ENCODE measurements at places on chromosomes 5 and 9.

GRCh38 chr5:79750611-79751510 is 61.2 kb downstream of the CMYA5 start:
- no peak for DNase-seq

GRCh38 chr5:55176176-55176818 is 3.3 kb upstream of the CDC20B start:
- DNase-seq, result no peak

DNA sequence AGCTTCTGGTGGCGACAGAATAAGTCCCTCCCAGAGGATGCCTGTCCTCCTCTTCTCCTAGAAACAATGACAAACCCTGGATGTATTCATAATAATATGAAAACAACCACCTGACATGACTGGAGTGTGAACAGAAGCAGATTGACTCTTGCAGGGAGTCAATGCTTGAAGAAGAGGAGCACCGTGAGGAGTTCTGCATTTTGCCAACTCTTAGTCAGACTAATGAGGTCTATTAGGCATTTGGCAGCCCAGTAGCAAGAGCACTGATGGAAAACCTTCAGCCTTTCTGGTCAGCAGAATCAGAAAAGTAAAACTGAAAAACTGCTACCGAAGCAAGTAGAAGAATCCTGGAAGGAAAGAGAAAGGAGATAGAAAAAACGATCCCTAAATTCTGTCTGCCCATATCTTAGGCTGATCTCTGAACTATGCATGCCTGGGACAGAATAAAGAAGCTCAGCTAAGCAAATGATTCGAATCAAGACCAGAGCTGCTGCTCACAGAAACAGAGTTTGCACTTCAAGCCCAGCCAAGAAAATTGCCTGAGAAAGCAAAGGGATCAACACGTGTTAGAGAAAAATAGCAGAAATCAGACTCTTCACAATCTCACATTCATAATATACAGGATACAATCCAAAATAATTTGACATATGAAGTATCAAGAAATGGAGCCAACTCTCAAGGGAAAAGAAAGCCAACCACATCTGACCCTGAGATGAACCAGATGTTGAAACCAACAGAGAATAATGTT is 69.5 kb upstream of the OSMR start:
- DNase-seq, result no peak

DNA sequence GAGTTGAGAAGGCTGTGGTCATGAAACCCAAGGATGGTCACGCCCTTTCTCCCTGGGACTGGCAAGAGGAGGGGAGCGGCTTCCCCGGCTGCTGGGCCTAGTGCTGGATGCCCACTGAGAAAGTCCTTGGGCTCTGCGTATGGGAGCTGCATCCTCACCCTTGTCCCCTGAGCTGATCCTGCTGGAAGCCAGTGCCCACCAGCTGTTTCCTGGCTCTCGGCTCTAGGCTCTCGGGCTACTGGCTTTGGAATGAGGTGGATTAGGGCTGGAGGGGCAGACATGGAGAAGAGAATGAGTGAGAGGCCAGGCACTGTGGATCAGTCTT is 149.3 kb upstream of the PPP1R26 start:
- DNase-seq, result no peak

DNA sequence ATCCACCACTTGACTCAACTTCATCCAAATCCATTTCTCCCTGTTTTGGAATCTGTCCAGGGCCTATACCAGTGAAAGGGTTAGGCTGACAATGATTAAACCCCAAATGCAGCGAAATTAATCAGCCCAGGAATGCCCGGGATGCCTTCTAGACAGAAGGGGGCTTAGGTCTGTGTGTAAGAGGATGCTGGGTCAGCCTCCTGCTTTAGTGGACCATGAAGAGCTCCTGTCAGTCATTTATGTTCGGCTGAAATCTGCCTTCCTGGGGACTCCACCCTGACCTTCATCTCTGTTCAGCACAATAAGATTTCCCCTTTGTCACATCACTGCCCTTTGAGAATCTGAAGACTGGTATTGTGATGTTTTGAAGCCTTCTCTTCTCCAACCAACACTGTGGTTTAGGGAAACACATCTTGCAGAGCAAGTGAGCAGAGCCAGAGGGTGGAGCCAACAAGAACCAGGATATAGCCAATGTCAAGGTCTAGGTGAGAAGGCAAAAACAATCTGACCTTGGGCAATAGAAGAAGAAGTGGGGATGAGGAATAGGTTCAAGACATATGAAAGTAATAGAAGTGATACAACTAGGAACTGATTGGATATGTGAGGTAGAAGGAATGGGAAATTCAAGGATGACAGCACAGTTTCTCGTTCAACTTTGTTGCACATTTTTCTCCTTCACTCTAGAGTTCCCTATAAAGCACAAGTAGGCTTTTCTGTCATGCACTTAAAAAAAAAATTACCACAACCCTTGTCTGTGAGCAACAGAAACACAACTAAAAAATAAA is 234.4 kb downstream of the ARHGAP26 start:
- DNase-seq, result no peak

GRCh38 chr9:95764533-95765319 is 110.8 kb upstream of the ERCC6L2 start:
- no peak for DNase-seq

DNA sequence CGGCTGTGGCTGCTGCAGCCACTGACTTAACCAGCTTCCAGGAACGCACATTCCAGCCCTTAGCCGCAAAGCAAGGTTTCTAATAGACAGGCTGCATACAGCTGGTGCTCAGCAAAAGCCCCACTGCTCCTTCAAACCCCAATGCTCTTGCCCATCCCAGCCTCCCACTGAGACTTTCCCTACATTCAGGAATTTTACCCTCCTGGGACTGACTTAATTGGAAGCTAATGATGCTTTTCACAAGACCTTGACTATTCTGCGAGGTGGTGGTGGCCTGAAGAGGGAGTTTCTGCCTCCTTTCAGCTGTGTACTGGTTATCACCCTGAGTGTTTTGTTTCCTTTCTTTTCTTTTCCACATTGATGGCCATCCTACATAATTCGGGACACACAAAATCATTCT is 164.9 kb upstream of the IRX1 start:
- no peak for DNase-seq

DNA sequence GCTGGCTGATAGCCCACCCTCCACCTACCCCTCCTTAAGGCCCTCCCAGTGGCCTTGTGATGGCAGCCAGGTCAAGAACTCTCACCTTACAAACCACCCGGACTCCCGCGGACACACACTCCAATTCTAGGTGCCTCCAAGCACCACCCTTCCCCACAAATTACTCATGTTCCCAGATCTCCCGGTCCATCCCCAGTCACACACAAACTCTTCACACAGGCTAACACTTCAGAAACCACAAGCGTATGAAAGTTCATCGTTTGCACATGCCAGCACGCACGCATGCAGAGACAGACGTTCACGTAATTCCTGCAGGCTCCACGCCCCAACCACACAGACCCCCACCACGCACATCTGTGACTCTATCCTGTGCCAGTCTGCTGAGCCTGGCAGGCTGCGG is 18.0 kb downstream of the NR5A1 start:
- no peak for DNase-seq

DNA sequence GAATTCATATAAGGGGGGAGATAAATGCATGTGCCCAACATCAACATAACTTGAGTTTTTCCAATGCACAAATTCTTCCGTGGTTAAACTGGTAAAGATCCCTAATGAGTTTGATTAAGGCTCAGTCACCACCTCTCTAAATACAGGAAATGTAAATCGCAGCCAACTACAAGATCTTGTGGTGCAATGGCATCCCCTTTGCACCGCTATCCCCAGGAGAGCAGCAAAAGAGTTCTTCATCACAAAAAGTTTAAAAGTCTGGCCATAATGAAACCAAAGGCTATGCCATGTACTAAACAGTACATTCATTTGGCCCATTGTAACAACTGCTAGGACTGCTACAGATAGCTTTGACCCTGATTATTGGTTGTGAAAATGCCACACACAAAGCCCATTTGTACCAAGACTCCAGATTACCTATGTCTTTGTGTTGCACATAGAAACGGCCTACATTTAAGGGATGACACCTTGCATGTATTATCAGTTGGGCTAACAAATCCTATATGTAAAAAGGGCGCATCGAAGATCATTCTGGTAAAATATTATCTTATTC is 44.5 kb downstream of the ZNF608 start:
- no peak for DNase-seq

DNA sequence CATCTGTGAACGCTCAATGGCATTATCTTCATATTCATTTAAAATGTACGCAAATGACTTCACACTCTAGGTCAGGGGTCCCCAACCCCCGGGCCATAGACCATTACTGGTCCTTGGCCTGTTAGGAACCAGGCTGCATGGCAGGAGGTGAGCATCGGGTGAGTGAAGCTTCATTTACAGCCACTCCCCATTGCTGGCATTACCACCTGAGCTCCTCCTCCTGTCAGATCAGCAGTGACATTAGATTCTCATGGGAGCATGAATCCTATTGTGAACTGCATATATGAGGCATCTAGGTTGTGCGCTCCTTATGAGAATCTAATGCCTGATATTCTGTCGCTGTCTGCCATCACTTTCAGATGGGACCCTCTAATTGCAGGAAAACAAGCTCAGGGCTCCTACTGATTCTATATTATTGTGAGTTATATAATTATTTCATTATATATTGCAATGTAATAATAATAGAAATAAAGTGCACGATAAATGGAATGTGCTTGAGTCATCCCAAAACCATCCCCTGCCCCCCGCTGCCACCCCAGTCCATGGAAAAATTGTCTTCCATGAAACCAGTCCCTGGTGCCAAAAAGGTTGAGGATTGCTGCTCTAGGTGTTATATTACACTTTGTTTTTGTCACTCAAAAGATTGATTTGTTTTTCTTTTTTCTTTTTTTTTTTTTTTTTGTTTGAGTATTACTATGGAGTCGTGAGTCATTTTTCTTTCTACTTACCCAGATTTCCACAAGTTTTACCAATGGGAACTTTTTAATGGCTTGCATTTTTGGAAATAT is 127.2 kb downstream of the DOCK8 start:
- DNase-seq, result no peak

DNA sequence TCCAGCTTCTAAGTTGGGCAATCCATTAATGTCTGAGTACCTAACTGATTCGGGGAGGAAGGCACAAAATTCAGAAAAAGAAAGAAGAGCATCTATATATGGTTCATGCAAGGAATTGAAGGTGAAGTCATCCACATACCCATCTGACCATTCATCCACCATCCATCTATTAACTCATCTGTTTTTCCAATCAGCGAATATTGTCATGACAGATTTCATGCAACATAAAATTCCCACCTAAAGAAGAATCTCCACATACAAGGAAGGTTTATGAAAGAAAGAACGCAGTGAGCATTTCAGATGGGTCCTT is 164.7 kb downstream of the GRIA1 start:
- DNase-seq, result no peak

DNA sequence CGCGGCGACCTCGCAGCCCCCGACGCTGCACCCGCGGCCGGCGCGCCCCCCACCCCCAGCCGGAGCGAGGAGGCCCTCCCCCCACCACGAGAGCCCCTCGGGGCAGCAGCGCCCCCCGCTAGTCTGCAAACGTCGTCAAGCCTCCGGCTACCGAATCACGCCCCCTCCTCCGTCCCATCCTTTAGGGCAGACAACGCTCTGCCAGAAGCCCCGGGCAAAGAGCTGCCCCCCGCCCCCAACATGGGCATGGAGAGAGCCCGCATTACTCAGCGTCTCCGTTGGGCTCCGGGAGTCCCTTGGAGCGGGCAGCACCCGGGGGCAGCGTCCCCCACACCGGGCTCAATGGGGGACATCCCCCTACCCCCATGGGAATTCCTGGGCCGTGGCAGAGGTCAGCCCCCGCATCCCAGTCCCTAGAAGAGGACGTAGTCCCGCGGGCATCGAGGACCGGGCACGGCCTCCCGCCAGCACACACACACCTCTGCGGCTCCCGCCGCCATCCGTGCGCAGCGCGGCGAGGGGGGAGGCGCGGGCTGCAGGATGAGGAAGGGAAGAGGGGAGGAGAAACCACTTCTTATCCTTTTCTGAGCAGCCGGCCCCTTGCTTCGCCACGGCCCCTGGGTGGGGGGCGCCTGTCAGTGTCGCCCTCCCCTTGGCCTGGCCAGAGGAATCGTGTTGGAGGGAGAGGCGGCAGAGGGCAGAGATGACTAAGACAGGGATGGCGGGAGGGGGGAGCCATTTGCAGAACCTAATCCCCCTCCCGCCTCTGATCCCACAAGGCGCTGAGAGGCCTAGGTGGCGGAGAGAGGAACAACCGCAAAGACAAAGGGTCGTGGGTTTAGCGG is 750 bp downstream of the DNM1 start:
- DNase-seq, result no peak

DNA sequence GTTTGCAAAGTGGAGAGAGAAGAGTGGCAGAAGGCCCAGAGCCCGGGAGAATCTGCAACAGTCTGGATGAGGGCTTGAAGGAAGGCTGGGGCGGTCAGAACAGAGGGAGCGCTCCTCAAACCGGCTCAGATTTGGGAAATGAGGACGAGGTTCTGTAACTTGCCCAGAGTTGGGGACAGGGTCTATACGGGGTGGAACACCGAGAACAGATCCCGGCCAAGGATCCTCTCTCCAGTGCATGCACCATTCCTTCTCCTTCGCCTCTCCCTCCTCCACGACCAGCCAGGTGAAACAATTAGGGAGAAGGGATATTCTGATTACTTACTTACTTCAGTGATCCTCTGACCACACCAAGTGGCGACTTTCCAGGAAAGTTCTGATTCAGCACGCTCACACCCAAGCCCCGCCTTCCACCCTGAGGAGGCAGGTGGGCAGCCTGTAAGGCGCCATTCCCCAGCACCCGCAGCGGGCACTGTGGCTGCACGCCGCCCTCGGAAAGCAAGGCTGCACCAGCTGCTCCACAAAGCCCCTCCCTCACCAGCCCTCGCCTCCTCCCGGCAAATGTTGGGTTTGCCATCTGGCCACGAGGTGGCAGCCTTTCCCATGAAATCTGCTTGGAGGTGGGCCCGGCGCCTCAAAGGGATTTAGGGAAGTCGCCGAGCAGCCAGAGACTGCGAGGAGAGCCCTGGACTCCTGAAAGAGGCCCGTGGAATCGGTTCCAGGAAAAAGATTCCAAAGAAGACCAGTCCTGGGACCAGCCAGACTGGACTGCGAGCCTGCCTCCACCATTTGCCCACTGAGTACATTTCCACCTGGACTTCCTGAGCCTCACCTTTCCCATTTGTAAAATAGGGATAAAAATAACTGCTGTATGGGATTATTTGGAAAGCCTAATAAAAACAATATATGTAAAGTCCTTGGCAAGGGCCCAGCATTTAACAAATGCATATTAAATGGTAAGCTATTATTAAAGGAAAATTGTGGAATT is 22.2 kb upstream of the WWC1 start:
- DNase-seq, result peak; percentile 28

- no peak for DNase-seq
These were observed 116.7 kb downstream of the WDR70 start for GRCh38 chr5:37495668-37496347.

DNA sequence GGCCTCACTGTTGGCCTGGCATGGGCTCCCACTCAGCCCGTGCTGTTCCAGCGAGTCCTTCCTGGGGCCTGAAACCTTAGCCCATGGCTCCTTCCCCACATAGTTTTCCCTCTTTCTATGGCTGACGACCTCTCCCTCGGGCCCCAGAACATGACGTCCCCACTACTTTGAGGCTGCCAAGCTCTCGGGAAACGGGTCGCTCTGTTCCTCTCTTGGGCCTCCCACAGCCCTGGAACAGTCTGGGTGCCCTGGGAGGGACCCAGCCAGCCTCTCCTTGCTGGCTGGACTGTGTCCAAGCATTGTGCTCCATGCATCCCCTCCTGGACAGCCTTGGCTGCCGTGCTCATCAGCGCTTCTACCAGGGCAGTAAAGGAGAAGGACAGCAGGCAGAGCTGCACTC is 118.3 kb downstream of the SYK start:
- DNase-seq, result no peak

Measured in stimulated activated CD8-positive, alpha-beta memory T cell treated with anti-CD3 and anti-CD28 coated beads, Interleukin-4, amount 100 ng/mL, for 4 hours (primary cell).